ENCODE measurements at places on chromosomes 11 and 22.
A peak's percentile ranks its signal among the peaks of the same experiment; 100 is the strongest.

- DNase-seq: no peak
Measured at GRCh38 chr22:44221710-44222475, 41.2 kb downstream of the PARVG start.

- no peak for DNase-seq
Measured at GRCh38 chr11:64051297-64051696, 15.6 kb downstream of the FLRT1 start.

DNA sequence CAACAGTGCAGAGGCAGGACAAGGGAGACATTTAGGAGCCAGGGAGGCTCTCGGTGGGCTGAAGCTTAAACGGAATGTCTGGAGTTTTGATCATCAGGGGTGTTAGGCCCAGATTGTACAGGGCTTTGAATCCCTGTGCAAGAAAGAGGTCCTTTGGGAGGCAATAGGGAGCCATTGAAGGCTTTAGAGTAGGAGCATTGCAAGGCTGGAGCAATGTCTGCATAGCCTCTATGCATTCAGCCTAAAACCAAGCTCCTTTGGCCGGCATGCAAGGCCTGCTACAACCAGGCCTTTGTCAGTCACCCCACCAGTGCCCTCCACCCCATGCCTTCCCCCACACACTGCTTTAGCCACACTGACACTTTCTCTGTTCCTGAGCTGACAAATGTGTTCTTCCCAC, 47.4 kb upstream of the FGF3 start:
- no peak for DNase-seq

DNA sequence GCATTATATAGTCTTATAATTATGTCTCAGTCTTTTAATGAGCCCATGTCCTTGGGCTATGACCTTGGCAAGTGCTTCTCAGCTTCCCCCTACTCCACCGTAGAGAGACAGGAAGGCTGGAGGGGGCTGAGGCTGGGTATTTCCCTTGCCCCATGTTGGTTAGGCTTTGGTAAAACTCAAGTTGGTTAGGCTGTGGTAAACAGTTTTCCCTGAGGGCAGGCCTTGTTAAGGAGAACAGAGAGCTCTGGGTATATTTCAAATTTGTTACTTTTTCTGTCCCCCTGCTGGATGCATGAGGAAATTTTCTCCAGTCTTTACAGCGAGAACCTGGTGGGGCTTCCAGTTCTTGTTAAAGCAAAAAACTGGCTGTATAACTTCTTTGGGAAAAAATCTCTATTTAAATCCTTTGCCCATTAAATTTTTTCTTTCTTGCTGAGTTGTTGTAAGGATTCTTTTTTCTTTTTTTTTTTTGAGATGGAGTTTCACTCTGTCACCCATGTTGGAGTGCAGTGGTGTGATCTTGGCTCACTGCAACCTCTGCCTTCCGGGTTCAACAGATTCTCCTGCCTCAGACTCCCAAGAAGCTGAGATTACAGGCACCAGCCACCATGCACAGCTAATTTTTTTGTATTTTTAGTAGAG, 12.2 kb upstream of the DCHS1 start:
- DNase-seq: no peak

GRCh38 chr22:26394777-26395176, 34.3 kb upstream of the ASPHD2 start:
- no peak for DNase-seq

GRCh38 chr11:56624661-56625110, 10.0 kb upstream of the OR5M1 start:
- no peak for DNase-seq

GRCh38 chr11:27004103-27004502, 10.2 kb downstream of the FIBIN start:
- no peak for DNase-seq

DNA sequence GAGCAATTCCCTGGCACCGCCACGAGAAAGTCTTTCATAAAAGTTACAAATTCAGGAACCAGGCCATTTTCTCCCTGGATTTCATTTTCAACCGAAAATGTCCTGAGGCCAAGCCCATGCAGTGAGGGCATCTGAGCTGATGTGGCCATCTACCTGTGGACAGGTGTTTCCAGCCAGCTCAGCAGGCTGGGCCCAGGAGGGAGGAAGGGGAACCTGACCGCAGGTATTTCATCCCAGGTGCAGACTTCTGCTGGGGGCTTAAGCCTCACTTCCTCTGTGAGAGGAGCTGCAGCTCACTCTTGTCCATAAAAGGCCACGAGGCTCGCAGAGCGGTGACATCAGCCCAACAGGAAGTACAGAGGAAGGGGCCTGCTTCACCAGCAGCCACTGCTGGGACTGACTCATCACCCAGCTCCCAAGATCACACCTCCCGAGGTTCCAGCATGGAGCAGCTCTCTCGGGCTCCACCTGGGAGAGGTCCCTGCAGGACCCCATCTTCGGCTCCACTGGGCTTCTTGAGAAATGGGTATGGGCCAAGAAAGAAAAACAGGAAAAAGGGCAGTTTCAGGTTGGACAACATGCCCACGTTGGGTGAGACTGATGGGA, 56.4 kb downstream of the MYH9 start:
- peak; percentile 52 for DNase-seq

GRCh38 chr11:47468598-47469214, 19.8 kb upstream of the RAPSN start:
- DNase-seq: no peak

DNA sequence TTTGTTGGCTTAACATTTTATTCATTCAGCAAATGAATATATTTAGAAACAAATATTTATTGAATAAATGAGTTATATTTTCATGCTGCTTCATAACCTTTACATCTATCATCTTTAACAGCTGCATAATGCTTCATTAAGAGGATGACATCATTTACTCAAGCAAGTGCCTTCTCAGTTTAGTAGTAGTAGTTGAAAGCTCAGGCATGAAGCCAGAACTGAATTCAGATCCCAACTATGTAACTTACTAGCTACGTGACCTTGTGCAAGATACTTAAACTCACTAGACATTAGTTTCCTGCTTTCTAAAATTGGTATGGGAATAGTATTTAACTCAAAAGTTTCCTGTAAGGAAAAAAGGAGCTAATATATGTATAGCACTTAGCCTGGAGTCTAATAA, 90.3 kb downstream of the TMPRSS5 start:
- DNase-seq: no peak

- DNase-seq: no peak
Measured at GRCh38 chr22:22929381-22930221, 42.0 kb downstream of the IGLL5 start.

DNA sequence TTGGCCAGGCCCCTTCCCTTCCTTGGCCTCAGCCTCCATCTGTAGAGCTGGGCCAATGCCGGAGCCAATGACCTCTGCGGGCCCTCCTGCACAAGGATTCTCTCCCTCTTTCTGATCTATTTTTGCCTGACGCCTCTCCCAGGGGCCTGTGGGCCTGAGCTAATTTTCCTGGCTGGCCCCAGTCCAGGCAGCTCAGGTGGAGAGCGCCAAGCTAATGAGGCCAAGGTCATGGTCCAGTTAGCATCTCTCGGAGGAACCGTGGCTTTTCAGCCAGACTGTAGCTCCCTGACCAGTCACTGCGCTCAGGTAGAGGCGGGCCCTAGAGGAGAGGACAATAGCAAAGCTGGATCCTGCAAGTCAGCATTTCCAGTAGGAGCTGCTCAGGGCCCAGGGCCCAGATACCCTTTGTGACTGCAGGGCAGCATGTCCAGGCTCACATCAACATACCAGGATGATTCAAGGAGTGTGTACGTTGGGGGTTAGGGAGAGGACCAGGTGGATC, 43.5 kb downstream of the APOL3 start:
- no peak for DNase-seq

DNA sequence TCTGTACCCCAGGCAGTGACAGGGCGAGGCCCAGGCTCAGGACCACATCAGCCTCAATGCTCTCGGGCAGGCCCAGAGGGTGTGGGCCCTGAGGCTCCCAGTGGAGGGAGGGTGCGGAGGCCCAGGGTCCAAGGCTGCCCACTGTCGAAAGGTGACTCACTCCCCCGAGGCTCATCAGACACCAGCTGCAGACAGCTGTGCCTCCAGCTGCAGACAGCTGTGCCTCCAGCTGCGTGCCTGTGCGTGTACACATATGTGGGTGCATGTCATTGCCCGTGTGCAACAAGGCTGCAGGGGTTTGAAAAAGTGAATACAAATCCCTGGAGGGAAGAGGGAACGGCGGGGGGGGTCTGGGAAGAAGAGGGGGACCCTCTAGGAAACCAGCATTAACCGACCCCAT, 134.3 kb downstream of the BRD1 start:
- no peak for DNase-seq

DNA sequence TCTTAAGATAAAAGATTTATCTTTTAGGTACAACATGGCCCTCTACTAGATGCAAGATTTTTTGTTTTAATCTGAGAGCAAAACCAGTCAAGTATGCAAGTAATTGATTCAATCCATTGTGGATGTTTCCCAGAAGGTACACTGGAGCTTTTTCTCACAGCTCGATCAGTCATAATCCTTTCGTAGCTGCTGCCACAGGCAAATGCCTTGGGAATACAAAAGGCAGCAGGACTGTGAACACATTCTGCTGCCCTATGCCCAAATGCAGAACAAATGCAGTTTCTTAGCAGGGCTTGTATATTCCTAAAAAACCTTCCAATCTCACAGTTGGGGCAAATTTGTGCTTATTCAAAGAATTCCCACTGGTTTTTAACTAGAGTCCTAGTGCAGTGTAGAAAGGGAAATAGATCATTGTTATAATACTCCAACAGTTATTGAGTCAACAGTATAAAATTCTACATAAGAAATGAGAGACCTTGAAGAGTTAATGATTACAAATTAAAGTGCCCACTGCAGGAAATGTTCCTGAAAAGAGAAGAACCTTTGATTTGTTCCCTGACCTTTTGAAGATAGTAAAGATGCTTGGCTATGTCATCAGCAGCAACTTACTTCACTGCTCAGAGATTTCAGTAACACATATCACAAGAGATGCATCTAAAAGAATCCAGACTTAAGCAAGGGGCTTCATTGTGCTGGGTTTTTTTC, 14.1 kb downstream of the LPXN start:
- DNase-seq: no peak

DNA sequence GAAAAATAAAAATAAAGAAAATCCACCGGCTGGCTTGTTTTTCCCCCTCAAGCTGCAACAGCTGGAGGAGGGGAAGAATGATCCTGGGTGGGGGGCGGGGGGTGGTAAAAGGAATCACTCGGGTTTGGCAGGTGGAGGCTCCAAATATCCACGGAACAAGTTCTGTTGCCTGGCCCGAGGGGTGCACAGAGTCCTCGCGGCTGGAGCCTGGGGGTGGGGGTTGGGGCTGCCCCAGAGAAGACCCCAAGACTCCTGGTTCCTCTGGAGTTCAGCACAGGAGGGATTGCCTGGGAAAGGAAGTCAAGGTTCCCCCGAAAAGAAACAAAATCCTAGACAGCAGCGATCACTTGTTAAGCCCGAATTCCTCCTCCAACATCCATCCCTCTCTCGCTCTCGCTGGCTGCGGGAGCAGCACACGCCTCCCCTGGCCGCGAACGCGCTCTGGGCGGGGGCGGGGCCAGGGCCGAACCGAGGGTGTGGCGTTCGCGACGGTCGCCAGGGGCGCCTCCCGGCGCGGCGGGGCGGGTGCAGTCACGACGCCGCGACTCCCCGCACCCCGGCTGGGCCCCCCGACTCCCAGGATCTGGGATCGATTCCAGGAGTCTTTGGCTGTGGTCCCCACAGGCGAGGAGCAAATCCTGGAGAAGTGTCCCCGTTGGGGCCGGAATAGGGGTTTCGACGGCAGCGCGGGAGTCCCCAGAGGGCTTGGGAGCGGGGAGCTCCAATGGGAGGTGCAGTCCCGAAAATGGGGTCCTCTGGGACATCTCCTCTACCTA, at the start of gene KCNA4:
Gene KCNA4, minus strand, starts transcription at position 443 of the 776 bp plus-strand sequence. CDS start 4,352 bp downstream, outside the sequence.
- no peak for DNase-seq

DNA sequence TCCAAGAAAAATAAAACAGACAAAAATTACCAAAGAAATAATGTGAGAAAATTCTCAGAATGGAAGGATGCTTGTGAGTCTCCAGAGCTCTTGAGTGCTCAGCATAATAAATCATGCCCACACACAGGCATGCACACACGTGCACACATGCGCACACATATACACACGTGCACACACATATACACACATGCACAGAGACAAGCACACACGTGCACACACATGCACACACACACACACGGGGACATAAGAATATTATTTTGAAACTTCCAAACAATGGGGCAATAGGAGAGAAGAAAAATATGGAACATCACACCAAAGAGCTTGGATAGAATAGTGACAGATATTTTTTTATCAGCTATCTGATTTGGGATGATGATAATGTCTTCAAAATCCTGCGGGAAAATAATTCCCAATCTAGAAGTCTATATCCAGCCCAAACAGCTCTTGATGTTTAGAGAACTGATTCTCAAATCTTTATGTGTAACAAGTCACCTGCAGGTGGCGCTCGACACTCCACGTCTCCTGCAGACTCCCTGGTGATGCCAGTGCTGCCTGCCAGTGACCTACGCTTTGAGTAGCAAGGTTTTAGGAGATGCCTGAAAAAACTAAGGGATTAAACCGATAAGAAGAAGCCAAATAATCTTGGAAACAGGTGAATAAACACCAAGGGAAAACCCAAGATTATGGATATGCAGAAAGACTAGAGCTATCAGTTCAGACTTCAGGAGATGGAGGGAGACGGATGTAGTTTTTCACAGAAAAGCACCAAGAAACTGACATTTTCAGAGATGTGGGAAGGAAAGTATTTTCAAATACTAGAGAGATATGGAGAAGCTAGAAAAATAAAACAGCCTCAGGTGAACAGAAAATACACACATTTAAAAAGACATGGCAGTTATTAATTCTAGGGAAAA, 743.6 kb downstream of the ETS1 start:
- DNase-seq: peak; percentile 17

DNA sequence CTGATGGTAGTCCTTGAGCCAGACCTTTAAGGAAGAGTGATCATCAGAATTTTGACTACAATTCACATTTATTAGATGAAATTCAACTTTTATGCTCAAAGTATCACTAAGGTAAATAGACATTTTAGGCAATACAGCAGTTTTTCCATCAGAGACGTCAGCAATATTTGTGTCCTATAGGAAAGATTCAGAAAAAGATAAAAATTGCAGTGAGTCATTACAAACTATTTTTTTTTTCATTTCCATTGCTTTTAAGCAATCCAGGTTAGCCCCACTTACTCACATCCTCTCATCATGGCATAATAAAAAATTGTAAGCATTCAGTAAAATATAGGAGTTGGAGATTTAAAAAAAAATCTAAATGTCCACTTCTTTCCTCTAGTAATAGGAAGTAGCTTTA, 46.9 kb downstream of the MSANTD4 start:
- no peak for DNase-seq
